M059J (cell line): ENCODE measurements at places on chromosomes 3 and 15.
A peak's percentile ranks its signal among the peaks of the same experiment; 100 is the strongest.

GRCh38 chr15:81254916-81255290 is 58.2 kb downstream of the IL16 start:
- DNase-seq: no peak

GRCh38 chr3:153038779-153039178 is 123.2 kb upstream of the RAP2B start:
- peak; percentile 73 for DNase-seq

DNA sequence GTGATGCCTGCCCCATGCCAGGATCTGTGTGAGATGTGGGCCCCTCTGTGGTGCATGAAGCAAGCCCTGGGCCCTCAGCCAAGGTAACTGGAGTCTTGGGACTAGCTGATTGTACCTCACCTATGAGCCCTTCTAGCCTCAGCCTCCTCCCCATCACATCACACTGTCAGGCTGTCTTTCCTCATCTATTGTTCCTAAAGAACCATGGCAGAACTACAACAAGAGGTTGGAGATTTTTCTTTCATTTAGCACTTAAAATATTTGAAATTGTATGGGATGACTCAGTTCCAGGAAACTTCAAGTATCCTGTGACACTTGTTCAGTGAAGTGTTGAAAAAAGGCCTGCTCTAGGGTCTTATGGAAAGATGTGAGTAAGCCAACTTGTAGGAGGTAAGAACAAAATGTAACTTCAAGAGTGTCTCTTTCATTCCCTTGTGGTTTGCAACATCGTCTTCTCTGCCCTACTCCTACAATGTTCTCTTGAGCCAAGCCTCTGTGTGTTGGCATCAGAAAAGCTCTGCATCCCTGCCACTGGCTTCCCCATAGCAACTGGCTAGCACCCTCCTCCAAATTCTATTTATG is 58.7 kb upstream of the TIPARP start:
- DNase-seq: peak; percentile 93

- no peak for DNase-seq
Observed at GRCh38 chr3:101310978-101311375, 9.4 kb downstream of the IMPG2 start.

- no peak for DNase-seq
Observed at GRCh38 chr3:146200461-146201220, 39.7 kb upstream of the PLOD2 start.

- no peak for DNase-seq
Observed at GRCh38 chr15:87133704-87134103, 1054.0 kb downstream of the AGBL1 start.

DNA sequence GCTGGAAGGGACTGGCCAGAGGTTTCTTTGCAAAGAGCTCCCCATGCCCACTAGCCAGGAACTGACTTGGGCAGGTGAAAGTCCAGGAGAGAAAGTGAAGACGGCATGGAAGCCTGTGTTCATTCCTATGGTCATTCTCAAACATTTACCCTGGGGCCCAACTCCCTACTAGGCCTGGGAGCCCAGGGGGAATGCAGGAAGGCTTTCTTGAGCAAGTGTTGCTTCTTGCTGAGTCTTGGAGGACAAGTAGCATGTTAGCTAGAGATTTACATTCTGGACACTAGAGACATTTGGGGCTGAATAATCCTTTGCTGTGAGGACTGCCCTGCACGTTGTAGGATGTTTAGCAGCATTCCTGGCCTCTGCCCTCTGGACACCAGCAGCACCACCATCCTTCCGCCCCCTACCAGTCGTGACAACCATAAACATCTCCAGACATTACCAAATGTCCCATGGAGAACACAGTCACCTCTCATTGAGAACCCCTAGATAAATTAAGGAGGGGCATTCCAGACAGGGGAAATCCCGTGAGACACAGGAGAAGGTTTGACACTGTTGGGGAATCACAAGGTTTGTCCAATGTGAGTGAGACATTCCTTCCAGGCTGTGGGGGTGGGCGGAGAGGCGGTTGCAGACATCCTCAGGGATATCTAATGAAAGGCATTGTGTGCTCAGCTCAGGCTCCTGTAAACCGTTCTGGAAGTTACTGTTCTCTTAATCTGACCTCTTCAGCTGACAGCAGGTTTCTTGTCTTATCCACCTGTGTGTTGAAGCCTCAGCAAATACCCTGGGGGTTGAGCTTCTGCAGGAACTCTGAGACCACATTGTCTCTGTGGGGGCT is 236.2 kb downstream of the TLE3 start:
- DNase-seq: peak; percentile 14

- DNase-seq: no peak
Observed at GRCh38 chr3:52721002-52721729, 15.3 kb downstream of the SPCS1 start.

GRCh38 chr15:85597155-85597815 is 197.4 kb downstream of the KLHL25 start:
- no peak for DNase-seq

DNA sequence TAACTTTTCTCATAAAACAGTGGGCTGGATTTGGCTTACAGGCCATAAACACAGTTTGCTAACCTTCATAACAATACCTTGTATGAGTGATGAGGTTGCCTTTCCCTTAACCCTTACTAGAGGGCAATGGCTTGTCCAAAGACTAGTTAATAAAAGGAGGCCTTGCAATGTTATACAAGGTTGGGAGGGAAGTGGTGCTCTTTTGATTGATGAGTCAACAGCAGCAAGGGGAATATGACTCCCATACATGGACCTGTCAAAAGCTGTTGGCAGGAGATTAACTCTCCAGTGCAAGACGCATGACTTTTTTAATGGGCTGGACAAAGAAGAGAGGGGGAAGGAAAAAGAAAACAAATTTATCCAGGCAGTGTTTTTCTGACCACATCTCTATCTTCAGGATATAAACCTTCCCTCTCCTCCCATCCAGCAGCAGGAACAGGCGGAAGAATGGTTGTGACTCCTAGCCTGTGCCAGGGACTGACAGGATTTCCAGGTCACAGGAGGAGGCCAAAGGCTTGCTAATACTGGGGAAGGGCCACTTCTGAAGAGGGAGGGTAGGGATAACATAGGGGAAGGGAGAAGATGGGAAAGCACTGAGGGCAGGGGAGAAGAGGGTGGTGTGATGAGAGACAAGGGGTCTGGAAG is 35.2 kb upstream of the ARL14 start:
- peak; percentile 97 for DNase-seq

DNA sequence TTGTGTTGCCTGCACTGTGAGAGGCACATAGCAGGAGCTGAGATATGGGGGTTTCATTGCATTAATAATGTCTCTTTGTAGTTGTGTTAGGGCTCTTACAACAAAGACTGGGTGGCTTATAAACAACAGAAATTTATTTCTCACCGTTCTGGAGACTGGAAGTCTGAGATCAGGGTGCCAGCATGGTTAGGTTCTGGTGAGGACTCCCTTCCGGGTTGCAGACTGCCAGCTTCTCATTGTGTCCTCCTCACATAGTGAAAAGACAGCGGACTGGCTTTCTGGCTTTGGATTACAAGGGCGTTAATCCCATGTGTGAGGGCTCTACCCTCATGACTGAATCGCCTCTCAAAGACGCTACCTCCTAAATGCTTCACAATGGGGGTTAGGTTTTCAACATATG is 20.6 kb downstream of the TMEM108 start:
- DNase-seq: no peak

- peak; percentile 58 for DNase-seq
Observed at GRCh38 chr3:133113927-133114597, 75.9 kb downstream of the TMEM108 start.

- DNase-seq: no peak
Observed at GRCh38 chr3:77052733-77053670, 13.1 kb downstream of the ROBO2 start.

GRCh38 chr3:141863491-141863890 is 13.0 kb upstream of the ATP1B3 start:
- no peak for DNase-seq

DNA sequence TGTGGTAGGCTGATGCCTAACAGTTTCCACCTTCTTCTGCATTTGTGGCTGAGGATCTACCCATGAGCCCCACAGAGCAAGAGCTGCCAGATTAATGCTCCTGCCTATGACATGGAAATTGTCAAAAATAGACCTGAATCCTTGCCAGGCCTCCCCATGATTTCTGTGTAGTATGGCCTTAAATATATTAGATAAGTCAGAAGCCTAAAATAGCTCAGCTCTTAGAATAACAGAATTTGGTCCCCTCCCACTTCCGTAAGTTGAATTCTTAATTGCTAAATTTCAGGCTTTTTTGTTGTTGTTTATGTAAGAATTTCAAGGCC is 129.0 kb downstream of the SERPINI1 start:
- no peak for DNase-seq

DNA sequence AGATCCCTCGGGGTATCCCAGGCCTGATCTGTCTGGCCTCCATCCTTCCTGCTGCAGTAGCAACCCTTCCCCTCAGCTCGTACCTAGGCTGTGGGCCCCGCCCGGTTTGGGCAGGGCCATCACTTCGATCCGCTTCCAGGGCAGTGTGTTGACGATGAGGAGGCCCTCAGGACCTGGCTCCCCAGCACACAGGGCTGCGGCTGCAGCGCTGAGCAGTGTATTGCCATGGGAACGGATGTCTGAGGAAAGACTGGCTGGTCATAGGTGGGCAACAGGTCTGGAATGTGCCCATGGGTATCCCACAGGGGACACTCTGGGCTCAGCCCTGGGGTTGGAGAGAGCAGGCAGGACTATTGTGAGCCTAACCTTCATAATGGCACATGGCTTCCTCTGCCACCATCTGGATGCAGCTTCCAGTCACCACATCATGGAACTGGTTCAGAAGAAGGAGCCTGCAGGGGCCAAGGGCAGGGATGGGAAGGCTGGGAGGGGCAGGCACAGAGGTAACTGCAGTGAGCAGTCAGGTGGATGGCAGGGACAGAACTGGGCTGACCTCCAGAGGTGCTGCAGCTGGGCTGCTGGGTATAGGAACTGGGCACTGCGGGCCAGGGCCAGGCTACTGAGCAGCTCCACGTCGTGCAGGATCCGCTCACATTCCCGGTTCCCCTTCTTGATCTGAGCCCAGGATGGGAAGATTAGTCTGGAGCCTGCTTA is 8.7 kb downstream of the MAN2C1 start:
- DNase-seq: no peak

DNA sequence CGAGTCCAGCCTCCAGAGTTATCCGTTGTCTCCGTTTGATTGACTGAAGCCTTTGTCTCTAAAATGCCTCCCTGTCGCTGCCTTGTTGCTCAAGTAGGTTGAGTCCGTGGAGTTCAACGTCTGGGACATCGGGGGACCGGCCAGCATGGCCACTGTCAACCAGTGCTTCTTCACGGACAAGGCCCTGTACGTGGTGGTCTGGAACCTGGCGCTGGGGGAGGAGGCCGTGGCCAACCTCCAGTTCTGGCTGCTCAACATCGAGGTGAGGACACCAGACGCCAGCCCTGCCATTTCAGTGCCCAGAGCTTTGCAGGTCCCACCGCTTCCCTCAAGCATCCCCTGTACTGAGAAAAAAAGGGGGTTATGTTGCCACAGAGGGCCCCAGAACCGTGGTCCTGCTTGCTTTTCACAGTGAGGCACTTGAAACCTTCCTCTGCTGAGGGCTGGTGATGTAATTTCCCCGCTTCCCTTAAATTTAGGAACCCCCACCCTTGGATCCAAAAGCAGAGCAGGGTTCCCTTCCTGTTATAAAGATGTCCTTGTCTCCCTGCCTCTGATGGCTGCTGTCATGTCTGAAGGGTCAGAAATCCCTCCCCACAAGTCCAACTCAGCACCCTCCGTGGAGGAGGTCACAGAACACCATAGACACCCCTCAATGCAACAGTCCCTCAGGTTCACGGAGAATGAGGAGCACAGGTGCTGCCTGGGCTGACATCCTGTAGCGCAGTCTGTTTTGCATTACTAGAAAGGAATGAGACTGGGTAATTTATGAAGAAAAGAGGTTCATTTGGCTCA is 105.7 kb downstream of the LRRK1 start:
- no peak for DNase-seq

GRCh38 chr15:84570164-84570735 is 30.6 kb upstream of the ZSCAN2 start:
- peak; percentile 36 for DNase-seq

DNA sequence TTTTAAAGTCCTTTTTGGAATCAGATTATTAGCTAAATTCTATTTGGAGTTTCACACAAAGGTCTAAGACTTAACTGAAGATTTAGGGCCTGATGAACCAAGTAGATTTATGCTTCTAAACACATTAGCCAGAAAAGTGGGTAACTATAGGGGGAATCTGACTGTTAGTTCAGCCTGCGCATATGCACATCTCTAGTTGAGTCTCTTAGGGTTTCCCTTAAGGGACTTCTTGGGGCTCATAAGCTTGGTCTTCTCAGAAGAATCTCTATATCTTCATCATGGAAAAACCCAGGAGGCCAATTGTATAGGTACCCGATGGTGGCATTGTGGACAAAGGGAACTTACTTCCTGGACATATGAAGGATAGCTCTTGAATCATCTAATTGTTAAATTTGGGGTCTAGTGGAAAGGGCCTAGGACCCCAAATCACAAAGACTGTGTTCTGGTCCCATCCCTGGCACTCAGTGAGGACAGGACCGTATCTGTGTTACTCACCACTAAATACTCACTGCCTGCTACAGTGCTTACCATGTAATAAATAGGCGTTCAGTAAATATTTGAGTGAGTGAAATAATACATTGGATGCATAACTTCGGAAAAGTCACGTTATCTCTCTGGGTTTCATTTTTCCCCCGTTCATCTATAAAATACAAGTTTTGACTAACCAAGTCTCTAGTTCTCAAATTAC is 17.0 kb downstream of the SELENOT start:
- no peak for DNase-seq

DNA sequence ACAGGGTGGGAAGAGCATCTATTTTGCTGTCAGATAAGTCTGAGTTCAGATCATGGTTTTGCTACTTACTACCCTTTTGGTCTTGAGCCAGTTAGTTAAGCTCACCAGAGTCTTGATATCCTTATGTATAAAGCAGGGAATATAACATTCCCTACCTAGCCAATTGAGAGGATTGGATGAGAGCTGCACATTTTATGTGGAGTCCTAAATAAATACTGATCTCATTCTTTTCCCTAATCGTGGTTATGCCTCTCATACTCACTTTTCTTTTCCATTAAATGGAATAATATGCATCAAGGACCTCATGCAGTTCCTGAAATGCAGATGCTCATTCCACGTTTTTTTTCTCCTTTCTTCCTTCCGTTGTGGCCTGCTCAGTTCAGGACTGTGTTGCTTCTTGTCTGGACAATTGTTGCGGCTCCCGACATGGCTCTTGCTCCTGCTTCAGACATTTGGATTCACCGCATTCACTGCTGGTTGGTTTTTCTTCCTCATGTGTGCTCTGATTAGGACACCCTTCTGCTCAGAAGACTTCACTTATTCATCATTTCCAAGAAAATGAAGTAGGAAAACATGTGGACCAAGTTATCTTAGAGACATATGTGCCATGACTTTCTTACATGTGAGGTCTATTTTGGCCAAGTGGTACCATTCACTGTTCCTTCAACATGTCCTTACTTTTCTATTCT is 90.2 kb downstream of the NFKBIZ start:
- peak; percentile 22 for DNase-seq

DNA sequence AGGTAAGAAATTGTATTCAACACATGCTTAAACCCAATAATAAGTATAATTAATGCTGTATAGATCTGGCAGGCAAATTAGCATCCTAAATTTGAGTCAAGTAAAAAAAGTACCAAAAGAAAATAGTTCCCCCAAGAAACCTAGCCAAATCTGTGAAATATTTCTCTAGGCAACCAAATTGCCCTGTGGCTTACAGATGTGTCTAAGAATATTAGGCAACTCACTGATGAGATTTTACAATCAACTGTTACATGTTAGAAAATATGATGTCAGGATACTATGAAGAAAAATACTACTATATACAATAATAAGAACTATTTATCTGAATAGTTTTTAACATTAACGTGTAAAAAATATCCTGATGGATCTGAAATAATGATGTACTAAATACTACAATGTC is 397.1 kb downstream of the TIGIT start:
- no peak for DNase-seq

- no peak for DNase-seq
Observed at GRCh38 chr3:58180940-58181587, 29.7 kb downstream of the DNASE1L3 start.
